Thoracic aorta endothelial cell (primary cell): ENCODE measurements at places on chromosomes 12 and 14. TPM values are rescaled to one million over a fixed set of nuclear protein-coding genes. Genes with fewer than 3 reads are reported as not detected.

Gene CPSF2
- total RNA-seq: 69.3 and 78.1 TPM in 2 replicates

Gene SLC8A3
- total RNA-seq: 0.07 and 0.27 TPM in 2 replicates

Gene FGF6
- total RNA-seq: not detected in 2 replicates

Gene OR6C2
- not detected in 2 replicates for total RNA-seq

Gene NKX2-1
- not detected in 2 replicates for total RNA-seq

Gene ASB2
- total RNA-seq: not detected in 2 replicates

Gene FOXA1
- total RNA-seq: 0.13 and 0.93 TPM in 2 replicates

Gene DIO3
- not detected in 2 replicates for total RNA-seq

Gene HVCN1
- total RNA-seq: 3.1 and 4.7 TPM in 2 replicates

Gene LRR1
- 38.3 and 41.9 TPM in 2 replicates for total RNA-seq

Gene TEX52
- total RNA-seq: not detected in 2 replicates

Gene SMCO3
- 0.13 TPM in 1 of 2 replicates, not detected in the other for total RNA-seq
